ENCODE measurements at places on chromosomes 5 and 9.
A peak's percentile ranks its signal among the peaks of the same experiment; 100 is the strongest.

DNA sequence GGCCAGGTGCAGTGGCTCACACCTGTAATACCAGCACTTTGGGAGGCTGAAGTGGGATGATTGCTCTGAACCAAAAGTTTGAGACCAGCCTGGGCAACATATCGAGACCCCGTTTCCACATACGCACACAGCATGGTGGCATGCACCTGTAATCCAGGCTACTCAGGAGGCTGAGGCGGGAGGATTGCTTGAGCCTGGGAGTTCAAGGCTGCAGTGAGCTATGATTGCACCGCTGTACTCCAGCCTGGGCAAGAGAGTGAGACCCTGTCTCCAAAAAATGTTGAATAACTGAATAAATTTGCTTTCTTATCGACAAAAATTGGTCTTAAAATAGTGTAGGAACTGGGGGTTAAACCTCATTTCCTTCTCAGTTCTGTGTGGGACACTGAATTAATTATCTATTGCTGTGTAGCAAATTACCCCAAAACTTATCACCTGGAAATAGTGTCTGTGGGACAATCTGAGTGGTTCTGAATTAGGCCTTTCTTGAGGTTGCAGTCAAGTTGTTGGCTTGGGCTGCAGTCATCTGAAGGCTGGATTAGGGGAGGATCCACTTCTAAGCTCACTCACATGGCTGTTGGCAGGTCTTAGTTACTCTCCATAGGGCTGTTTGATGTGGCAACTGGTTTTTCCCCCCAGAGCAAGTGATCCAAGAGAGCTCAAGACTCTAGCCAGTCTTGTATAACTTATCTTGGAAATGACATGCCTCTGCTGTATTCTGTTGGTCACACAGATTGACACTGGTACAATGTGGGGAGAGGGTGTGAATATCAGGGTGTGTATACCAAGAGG, 2.0 kb downstream of the SNX30 start:
- DNase-seq = no peak

DNA sequence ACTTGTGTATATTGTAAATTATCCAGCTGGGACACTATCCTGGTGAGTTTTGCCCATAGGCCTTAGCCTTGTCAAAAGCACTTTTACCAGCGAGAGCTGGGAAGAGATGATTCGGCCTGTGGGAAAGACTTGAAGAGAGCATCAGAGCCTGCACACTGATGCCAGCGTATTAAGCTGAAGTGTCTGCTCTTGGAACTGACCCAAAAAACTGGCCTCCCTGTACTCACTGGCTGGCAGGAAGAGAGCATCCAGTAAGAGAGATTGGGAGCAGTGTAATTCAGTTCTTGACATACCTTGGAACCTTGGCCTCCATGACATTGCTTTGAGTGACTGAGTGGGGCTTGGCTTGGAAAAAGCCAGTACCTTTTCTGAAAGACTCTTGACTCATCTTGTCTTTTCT, 73.7 kb downstream of the ZNF462 start:
- DNase-seq = no peak

GRCh38 chr9:115401756-115402327, 283.9 kb upstream of the TNC start:
- DNase-seq = no peak

DNA sequence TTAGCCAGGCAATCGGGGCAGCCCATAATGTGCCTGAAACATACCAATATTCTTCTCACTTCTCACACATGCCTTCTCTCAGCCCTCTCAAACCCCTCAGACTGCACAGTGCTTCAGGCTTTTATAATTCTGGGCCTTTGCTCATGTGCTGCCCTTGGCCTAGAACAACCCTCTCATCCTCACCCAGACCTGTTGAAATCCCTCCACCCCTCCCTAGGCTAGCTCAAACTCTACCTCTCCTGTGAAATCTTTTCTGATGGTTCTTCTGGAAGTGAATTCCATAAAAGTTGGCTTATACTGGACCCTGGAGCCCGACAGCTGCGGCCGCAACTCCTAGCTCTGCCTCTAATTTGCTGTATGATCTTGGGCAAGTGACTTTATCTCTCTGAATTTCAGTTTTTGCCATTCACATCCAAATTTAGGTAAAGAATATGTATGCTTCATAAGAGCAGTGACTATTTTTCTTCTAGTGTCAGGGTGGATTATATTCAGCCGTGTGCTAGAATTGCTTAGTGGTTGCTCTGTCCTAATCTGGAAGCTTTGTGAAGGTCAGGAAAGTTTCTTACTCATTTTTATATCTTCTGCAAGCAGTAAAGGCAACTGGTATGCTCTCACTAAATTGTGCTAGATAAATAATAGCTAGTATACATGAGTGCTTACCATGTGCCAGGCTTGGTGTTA, 221.4 kb downstream of the MAPKAP1 start:
- no peak for DNase-seq

DNA sequence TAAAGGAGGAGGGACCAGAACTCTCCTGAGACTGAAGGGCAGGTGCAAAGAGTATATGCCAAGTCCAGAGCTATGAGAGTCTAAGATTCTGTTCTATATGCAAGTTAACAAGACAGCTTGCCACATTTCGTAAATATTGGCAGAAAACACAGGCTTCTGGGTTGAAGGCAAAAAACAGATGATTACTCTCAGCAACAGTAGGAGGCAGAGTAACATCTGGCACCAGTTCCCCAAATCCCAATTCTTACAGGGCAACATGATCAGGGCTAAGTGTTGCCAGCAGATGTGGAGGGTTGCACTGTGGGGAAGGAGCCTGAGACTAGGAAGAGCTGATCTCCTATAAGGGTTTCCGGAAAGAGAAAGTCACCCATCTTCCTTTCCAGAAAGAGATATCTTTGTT, 179.4 kb downstream of the PJA2 start:
- DNase-seq = peak; percentile 45

DNA sequence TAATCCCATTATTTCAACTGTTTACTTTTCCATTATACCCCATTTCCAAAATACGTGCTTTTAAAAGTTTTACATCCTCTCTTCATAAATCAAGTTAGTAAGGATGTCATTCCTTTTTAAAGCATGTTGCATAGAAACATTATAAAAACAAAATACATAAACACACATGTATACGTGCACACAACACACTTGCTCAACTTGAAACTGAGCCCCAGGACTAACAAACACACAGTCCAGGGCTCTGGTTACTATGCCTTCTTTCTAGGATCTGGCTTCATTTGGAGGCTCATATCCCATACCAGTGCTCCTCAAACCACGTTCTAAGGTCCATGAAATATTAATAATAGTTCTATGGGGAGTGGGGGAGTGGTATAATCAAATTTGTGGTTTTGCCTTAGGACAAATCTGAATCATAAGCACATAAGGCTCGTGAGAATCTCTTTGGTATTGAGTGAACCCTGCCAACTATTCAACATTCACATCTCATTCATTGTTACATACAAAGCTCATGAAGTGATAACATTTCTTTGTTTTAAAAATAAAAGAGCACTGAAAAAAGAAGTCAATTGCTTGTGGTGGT, 55.2 kb downstream of the NFIB start:
- DNase-seq = no peak

GRCh38 chr9:2208465-2208864, 193.3 kb downstream of the SMARCA2 start:
- DNase-seq = no peak

- no peak for DNase-seq
Measured at GRCh38 chr9:85289142-85289541, 452.6 kb downstream of the AGTPBP1 start.

DNA sequence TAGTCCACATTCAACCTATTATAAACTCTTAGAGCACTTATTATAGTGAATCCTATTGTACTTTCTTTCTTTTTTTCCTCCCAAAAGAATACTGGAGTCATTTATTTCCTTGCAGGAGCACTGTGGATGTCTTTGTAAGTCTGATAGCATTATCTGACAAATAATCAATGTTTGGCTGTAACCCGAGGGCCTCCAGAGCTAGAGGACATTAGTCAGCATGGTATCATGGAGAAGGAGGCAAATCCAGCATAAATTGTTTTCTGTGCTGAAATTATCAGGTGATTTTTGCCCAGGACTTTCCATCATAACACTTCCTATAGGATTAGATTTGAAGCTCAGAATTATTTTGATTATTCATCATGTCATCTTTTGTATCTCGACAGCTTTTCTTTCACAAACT, 551.0 kb downstream of the ZNF608 start:
- DNase-seq = no peak

GRCh38 chr5:98993512-98993911, 64.7 kb upstream of the CHD1 start:
- no peak for DNase-seq

GRCh38 chr9:107172979-107173347, 110.1 kb upstream of the RAD23B start:
- no peak for DNase-seq
